BJ (cell line): ENCODE measurements at places on chromosomes 2 and 18.
A peak's percentile ranks its signal among the peaks of the same experiment; 100 is the strongest.

- no peak for DNase-seq
These were observed 640.1 kb downstream of the EPHA4 start for GRCh38 chr2:220932041-220932440.

DNA sequence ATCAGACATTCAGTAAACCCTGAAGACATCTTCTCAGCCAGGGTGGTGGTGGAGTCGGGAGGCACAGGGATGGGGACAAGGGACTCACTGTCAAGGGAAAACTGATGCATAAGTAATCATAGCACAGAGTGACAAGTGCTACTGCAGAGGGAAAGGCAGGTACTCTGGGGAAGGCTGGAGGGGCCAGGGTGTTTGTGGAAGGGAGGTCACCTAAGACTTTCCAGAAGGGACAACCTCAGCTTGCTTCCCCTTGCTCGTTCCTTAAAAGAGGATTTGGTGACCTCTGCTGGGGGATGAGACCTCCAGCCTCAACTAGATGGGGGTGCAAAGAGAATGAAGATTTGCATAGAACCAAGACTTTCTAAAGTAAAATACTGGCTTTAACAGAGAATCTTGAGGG lies 99.5 kb downstream of the SLC4A3 start:
- DNase-seq = no peak

- DNase-seq = peak; percentile 19
These were observed 31.1 kb downstream of the SLC40A1 start for GRCh38 chr2:189549449-189549832.

DNA sequence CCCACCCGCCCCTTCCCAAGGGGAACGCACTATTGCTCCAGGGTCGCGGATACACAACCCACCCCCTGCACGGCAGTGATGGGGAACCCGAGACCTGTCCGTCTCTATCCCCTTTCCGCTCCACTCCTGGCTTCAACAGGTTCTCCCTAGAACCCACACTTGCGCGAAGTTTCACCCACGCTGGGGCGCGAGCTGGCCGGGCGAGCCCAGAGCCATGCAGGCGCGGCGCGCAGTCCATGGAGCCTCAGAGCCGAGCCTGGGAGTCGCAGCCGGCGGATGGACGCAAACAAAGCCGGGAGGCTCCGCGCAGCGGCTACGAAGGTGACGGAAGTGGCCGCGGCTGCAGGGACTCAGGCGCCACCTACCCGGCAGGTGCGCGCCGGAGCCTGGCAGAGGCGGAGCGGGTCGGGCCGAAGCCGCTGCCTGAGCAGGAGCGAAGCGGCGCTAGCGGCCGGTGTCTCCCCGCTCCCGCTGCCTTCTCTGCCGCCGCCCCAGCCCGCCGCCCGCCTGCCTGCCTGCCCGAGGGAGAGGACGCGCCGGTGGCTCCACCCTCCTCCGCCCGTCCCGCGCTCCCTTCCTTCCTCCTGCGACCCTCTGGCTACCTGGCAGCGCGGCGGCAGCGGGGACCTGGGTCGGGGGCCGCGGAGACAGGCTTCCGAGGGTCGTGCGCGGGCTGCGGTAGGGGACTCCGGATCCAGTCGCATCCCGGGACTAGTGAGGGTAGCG lies 14.0 kb downstream of the ALPG start:
- DNase-seq = no peak

DNA sequence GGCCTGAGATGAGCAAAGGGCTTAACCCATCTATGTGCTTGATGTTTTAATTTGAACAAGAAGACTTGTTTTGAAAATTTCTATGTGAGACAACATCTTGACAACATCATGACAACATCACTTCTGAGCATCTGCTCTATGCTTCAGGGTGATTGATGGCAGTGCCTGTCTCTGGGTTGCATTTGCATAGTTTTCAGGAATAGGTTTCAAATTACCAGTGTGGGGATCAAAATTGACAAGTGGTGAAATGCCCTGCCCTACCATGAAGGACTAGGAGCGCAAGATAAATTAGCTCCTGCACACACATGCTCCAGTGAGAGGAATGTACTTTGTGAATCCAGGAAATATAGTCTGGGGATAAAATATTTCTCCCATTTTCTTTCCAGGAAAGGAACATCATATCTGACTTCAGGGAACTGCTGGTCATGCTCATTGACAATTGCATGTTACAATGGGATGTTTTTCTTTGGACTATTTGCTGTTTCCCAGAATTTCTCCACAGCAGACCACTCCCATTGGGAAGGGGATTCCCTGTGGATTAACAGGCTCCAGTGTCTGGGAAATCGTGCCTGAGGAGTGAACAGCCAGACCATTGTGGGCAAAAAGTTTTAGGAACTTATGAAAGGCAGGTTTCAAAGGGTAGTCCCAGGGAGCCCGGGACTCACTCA lies 45.3 kb upstream of the IL1R2 start:
- DNase-seq = no peak

DNA sequence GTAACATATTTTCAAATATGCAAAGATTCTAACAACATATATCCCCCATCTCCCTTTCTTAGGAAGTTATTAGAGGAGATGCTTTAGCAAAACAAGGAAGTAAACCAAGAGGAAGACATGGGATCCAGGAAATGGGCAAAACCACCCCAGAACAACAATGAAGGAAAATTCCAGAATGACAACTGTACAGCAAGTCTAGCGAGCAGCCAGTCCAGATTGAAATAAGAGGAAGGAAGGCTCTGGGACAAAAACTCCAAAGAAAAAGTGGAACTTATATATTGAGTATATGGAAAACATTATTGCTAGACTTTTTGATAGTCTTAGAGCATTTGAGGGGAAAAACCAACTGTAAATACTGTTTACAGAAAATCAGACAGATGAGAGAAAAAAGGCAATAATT lies 2.9 kb upstream of the ARPC2 start:
- DNase-seq = no peak

DNA sequence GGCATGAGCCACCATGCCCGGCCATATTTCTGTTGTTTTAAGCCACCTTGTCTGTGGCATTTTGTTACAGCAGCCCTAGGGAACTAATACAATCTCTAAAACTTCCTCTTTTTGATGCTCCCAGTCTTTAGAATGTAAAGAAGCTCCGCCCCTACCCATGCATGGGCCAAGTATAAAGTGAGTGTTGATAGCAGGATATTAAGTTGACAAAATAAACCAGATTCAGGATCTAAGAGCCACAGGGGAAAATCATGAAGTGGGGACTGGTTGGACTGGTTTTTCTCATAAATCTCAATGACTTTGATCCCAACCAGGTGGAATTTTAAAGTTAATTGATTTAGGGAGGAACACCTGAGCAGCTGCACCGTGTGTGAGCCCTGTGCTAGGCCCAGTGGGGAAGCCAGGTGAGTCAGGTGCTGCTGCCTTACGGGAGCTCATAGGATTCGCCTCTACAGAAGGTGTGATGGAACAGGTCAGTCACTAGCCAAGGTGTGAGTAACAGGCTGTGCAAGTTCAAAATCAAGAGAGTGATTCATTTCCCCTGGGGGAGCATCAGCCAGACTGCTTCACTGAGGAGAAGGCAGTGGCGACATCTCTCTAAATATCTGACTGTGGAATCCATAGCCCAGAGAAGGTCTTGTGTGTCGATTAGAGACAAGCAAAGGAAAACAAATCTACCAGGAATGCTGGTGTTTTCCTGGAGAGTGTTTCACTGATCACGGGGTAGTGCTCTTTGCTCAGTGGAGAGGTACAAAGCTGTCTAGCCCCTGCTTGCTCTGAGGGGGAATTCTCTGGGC lies 63.0 kb upstream of the MSH2 start:
- no peak for DNase-seq

DNA sequence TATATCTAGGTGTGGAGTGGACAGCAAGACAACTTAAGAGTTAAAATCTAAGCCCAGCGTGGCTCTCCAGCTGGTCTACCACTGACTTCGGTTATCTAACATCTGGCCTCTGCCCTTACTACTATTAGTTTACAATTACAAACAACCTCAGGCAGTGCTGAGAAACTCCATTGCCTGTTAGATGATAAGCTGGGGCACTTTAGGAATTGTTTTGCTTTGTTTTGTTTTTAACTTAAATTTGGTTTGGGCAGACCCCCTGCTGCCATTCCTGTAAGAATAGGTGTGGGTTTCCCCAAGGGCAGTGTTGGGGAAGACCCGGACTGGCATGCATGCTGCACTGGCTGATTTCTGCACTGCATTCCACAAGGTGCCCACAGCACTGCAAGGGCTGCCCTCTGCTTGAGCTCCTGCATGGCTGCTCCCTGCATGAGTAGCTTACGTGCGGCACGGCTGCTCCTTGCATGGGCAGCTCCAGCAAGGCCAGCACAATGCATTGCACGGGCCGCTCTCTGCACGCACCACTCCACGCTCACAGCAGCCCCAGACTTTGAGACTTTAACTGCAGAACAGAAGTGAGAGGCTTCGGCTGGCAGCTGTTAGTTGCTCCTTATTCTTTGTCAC lies 74.2 kb upstream of the SERTAD2 start:
- DNase-seq = no peak

DNA sequence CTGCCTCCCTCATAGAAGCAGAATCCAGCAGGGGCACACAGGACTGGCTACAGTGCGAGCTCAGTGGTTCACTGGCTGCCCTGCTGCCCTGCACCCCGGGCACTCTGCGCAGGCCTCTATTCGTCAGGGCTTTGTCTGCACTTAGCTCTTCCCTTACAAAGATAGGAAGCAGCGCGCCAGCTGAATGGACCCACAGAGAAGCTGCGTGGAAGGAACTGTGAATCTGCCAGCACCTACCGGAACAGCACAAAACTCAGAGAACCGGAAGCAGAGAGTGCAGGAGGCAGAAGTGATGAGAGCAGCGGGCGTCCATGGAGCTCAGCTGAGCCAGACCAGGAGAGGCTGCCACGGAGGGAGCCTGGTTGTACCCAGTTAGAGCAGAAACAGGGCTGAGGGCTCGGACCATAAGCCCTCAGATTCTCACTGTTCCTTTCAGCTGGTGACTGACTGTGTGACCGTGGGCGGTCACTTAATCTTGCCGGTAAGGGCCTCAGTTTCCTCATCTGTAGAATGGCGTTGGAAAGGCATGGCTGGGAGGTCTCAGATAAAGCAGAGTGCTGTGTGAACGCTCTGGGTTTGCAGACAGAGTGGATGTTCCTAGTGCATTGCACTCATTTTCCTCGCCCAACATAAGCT lies 23.1 kb upstream of the SLC66A3 start:
- DNase-seq = no peak

- no peak for DNase-seq
These were observed 127.3 kb downstream of the UPP2 start for GRCh38 chr2:158228943-158229508.

DNA sequence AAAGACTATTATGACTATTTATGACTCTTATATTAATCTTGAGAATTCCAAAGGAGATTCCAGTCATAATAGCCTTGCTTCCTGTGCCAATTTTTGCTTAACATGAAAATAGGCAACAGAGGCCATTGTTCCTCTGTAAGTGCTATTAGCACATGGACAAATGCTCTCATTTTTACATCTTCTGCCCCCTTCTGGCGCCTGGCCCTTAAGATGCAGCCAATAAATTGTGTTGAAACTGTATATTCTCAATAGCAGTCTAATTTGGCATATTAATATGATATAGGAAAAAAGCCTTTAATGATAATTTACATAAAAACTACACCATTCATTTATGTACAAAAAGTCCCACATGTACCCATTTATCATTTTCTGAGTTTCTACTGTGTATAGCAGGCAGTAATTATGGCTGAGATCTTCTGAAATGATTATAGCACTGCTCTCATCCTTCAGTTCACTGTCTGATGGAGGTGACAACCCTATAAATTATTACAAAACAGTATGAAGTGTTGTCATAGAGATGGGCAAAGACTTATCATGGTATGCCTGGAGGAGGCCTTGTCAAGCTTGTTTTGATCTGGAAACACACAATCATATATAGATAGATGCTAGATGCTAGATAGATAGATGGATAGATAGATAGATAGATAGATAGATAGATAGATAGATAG lies 613.3 kb downstream of the TSN start:
- DNase-seq = no peak

DNA sequence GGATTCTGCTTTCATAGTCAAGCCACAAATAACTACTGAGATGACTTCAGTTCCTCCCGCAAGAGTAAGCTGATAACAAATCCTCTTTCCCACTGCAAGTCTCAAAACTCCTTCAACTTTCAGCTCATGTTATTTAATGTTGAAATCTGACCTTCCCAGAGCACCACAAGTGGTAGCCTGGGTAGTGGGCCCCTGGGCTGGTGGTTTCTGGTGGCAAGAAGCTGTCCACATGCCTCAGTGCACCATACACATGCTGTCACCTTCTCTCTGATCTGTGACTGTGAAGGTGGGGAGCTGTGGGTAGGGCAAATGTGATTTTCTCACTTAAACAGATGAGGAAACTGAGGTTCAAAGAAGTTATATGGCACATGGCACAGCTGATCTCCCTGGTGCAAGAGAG lies 246.1 kb upstream of the EPAS1 start:
- no peak for DNase-seq

GRCh38 chr2:134700730-134701129 lies 18.1 kb downstream of the TMEM163 start:
- DNase-seq = no peak

DNA sequence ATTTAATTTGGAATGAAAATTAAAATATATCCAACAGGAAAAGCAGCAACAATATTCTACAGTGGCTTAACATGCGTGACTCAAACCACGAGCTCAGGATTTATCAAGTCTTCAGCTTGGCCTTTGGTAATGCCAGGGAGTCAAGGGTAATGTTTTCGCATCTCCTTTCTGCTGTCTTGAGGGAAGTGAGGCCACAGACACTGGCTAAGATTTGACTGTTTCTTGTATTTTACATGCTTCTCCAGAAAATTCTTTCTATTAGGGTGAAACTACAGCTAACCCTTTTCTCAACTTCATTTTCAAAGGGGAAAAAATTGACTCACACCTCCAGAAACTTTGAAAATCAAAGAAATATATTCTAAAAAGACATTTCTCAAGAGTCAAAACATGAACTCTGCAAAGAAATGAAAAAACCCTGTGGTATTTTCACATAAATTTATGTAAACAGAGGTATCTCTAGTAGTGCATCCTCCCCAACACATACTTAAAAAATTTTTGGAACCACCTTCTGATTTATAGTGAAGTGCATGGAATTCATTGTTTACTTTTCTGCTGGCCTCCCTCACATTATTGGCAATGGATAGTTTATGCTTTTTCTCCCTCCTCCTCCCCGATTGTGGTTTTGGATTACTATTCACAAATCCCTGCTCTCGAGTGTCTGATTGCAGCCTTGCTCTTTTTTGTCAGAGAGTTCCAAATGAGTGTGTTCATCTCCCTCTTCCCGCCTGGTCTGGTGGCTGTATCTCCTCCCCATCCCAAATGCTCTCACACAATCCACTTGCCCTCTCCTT lies 48.7 kb downstream of the DPP4 start:
- peak; percentile 78 for DNase-seq

GRCh38 chr18:39238981-39239660 lies 1673.5 kb upstream of the CELF4 start:
- DNase-seq = no peak

DNA sequence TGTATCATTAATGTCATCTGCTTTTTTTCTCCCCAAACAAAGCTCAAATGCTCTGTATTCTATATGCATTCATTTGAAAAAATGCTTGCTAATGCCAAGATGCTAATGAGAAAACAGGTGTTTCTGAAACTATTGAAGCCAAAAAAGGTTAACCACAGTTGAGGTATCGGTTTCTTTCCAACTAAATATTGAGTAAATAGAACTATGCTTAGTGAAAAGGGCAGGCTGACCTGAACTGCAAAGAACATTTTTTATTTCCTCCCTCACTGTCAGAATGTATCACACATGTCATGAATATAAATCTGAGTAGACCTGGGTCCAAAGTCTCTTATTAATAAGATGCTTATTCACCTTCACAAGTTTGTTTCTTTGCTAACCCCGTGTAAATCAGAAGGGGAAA lies 866.6 kb downstream of the CPS1 start:
- DNase-seq = no peak
